Stimulated activated CD8-positive, alpha-beta memory T cell treated with anti-CD3 and anti-CD28 coated beads, Interleukin-12 subunit alpha, Interleukin-12 subunit beta, amount 100 ng/mL, for 1 hour (primary cell): ENCODE measurements at places on chromosomes 5 and 9.

- DNase-seq, result no peak
Observed at GRCh38 chr9:125759764-125760129, 12.6 kb downstream of the PBX3 start.

- DNase-seq, result no peak
Observed at GRCh38 chr5:132901036-132901435, 27.6 kb downstream of the LEAP2 start.

DNA sequence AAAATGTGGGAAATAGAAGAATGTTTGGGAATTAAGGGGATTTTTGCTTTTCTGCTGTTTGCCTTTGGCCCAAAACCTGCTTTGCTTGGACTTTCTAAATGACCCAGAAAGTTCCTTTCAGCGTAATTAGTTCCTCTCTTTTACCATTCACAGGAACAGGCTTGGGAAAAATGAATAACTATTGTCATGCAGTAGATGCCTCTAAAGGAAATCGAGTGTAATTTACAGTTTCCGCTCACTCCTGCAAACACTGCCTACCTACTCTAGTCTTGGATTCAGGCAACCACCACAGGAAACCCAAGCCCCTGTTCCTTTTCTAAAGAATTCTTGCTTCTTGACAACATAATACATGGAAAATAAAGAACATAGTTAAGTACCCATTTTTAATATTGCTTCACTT lies 25.0 kb downstream of the TTC23L start:
- no peak for DNase-seq

- no peak for DNase-seq
Observed at GRCh38 chr5:144284931-144285502, 114.3 kb downstream of the KCTD16 start.

- no peak for DNase-seq
Observed at GRCh38 chr9:93900971-93901861, 53.9 kb downstream of the BARX1 start.

DNA sequence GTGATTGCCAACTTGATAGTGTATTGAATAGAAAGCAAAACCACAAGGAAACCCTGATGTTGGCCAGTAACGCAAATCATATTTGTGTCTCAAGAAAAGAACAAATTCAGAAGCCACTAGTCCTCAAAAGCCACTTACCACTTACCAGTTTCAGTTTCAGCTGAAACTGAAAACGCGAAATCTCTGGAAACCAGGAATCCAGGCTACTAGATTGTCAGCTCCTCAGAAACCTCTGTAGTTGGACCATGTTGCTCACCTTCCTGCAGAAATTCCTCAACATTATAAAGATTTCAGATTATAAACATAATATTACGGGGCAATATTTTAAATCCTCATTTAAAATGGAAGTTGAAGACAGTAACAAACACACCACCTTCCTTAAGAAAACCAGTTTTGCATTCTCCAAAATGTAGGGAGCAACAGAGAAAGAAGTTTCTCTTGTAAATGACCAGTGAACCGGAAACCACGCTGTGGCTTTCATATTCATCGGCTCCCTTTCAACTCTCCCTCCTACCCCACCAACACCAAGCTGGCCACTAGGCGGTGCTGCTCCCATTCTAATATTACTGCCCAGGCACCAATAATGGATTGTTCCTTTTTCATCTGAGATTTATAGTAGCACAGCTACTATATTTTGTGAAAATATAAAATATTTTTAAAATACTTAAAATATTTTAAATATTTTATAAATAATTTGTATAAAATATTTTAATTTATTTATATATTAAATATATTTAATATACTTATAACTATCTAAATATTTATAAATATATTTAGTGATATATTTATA lies 8.7 kb upstream of the TMED7 start:
- DNase-seq, result peak; percentile 71

GRCh38 chr9:4011054-4011453 lies 288.8 kb downstream of the GLIS3 start:
- no peak for DNase-seq

GRCh38 chr5:17149786-17150185 lies 67.6 kb upstream of the BASP1 start:
- no peak for DNase-seq

GRCh38 chr5:121478636-121479035 lies 373.0 kb upstream of the FTMT start:
- no peak for DNase-seq
